ENCODE measurements at places on chromosomes 11 and 22.

DNA sequence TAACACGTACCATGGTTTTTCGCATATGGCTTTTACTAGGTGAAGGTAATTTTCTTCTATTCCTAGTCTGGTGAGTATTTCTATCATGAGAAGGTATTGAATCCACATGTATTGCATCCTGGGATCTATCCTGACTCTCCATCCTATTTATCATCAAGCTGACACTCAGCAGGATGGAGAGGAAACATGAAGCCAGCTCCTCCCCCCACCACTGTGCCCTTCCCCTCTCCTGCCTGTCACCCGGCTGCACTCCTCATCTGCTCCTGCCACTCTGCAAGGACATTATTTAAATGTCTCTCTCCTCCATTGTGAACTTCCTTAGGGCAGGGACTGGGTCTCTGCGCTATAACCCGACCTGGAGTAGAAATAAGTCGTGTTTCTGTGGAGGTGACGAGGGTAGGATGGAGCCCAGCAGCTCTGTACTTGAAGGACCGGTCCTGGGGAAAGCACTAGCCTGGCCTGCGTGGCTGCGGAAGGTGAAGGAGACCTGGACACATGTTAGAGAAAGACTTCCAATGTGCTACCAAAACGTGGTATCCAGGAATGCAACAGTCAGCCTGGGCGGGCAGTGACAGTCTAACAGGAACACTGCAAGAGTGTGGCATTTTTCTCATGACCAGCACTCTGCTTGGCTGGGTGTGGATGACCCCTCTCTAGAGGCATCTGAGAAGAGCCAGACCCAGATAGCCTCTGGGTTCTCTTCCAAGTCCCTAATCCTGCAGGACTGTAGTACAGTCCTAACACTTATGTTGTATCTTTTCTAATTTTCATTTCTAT lies 111.2 kb downstream of the MICAL3 start:
- DNase-seq: no peak

DNA sequence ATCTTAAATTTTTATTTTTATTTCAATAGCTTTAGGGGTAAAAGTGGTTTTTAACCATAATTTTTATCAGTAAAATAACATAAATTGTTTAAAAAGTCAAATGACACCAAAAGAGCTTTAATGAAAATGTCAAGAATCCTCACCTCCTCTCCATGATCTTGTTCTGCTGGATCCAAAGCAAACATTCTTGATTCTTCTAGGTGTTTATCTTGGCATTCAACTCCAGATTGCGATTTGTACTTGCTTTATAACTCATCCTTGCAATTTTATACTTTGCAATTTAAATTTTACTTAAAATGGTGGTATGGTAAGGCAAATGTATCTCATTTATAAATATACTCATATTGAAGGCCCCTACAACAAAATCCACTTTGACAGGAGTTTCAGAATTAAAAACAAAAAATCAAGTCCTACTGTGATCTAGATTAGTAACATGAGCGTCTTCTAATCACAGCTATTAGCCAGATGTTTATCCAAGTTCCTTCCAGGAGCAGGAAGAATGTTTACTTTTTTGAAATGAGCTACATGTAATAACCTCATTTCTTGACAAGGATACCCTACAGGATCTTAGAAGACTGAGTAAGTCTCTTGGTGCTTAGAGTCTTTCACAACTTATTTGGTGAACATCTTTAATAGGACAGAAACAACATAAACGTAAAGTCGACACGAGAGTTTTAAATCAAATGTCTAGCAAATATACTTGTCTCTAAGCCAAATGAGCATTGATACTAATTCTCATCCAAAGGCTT lies 72.4 kb upstream of the CARD18 start:
- no peak for DNase-seq

- DNase-seq: no peak
Observed at GRCh38 chr22:38223289-38223960, 21.6 kb downstream of the MAFF start.

- no peak for DNase-seq
Observed at GRCh38 chr11:134956450-134957210, 544.6 kb upstream of the B3GAT1 start.

- DNase-seq: no peak
Observed at GRCh38 chr11:121589946-121590537, 137.3 kb upstream of the SORL1-AS1 start.

GRCh38 chr11:33713151-33713855 lies 12.7 kb upstream of the C11orf91 start:
- no peak for DNase-seq

DNA sequence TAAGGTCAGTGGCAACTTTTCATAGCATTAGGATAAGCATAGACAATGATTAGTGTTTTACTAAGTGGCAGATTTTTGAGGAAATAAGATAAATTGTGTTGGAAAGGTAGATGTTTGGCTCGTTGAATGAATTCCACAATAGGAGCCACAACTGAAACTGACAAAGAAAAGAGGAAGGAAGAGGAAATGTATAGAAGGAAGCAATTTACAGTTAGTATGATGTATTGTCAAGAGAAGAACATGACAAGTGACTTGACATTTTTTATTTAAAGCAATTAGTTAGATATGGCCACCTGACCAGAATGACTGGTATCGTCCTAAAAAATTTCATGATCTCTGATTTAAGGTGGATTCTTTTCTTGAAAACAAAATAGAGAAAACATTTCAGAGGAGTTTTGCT lies 3.1 kb upstream of the RAG2 start:
- DNase-seq: no peak

- no peak for DNase-seq
Observed at GRCh38 chr11:33674035-33674814, 26.4 kb downstream of the C11orf91 start.

- no peak for DNase-seq
Observed at GRCh38 chr22:23536821-23537345, 43.2 kb downstream of the IGLL1 start.

DNA sequence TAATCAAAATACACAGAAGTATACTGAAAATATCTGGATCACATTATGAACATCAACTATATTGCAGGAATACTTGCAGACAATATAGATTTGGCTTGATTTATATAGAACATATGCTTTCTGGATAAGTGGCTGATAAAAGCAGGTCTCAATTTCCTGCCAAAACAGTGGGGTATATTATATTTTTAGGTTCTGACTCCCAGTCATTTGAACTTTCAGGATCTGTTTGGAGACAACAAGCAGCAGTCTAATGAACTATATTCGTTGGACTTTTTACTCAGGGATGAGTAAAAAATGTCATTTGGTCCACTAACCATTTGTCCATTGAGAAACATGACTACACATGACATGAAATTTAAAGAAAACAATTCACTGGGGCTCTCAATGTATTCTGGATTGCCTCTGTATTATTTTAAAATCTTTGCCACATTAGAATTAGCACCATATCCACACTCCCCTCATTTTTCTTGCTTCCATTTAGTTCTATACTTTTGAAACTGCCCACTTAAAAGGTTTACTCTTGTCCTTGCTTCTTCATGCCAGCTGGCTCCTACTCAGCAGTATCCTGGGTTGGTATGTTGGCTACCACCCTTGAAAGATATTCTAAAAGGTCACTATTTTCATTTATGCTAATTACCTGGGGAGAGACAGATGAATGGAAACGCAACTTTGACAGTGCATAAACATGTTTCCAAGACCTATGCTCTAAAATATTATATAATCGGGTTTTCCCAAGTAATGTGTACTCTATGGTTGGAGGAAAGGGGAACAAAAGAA lies 153.0 kb downstream of the APOL5 start:
- DNase-seq: no peak

- DNase-seq: no peak
Observed at GRCh38 chr11:45933131-45933831, 10.8 kb downstream of the LARGE2 start.

All from stimulated activated CD8-positive, alpha-beta memory T cell treated with anti-CD3 and anti-CD28 coated beads, Interleukin-2, amount 100 ng/mL, for 1 hour (primary cell).